ENCODE measurements at places on chromosomes 16 and 17.
A peak's percentile ranks its signal among the peaks of the same experiment; 100 is the strongest.

DNA sequence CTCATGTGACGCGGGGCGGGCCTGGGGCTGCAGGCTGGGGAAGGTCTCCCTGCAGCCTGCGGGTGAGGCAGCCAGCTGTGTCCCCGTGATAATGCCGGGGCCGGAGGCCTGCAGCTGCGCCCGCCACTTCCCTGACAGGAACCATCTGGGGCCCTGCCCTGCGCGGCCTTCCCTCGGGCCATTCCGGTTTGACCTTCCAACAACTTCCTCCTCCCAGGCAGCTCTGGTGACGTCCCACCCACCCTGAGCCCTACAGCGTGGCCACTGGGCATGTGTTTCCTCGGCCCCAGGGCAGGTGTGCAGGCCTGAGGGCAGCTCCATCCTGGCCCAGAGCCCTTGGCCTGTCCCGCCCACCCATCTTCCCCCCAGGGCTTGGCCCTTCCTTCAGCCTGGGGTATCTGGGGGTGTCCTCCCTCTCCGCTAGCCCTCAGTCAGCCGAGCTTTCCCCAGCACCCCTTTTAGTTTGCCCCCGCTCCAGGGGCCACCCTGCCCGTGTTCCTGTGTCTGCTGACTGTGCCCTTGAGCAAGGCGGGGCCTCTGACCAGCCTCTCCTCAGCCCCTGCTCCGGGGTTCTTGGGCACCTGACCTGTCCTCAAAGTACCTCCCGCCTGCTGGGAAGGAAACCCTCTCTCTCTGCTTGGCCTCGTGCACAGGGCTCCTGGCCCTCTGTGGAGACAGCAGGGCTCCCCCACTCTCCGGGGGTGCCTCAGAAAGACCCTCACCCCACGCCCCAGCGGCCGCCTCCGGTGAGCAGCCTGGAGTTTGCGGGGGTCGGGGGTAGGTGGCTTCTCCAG lies at the start of gene CBFA2T3:
TSS of gene CBFA2T3 (minus strand) at position 190 of the 794 bp plus-strand sequence. CDS start 400 bp downstream, outside the sequence.
- DNase-seq: peak; percentile 87

- DNase-seq: no peak
These were observed 35.6 kb downstream of the TENT4B start for GRCh38 chr16:50188619-50189136.

- no peak for DNase-seq
These were observed 41.3 kb upstream of the SIAH1 start for GRCh38 chr16:48426244-48427141.

GRCh38 chr16:65126845-65127624 lies 5.2 kb upstream of the CDH11 start:
- no peak for DNase-seq

DNA sequence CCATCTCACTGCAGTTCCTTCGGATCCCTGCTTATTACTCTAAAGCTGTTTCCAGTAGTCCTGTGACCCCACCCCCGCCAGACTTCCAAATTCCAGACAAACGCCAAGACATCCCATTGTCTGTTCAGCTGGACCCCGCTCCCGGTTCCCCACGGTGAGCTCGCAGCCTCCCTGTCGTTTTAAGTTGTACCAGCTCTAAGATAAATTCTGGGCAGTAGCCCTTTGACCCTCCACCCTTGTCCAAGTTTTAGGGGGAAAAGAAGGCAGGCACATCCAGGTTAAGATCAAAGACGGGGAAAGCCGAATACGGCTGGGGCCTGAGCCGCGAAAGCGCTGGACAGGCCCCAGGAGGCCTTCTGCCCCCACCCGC lies 589 bp downstream of the ARL6IP1 start:
- peak; percentile 45 for DNase-seq

DNA sequence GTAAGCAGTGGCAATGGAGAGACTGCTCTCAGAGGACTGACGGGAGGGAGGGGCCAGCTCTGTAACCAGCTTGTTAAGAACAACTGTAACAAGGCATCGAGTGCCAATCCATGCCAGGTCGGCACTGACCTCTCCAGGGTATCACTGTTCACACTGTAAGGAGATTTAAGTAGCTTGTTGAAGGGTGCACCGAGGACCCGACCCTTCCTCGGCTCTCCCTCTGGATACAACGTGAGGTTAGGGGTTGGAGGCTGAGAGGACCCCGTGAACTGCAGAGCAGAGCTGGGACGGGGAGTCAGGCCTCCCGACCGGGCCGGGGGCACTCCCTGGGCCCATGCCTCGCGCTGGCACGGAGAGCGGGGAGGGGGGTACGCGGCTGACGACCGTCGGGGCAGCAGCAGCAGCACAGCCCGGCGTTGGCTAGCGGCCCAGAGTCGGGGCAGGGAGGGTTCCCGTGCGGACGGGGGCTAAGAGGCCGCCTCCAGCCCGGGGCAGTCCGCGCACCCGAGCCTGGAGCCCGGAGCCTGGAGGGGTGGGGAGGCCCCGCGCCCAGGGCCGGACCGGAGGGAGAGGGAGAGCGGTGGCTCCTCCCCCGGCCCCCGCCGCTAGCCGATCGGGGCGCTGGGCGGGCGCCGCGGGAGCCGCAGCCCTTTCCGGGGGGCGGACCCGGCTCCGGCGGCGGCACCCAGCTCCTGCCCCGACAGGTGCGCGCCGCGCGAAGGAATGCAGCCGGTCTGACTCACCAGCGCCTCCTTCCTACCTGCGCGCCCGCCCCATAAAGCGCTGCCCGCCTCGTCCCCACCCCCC lies at the start of gene ITGB4:
TSS of gene ITGB4 (plus strand) at position 804 of the 807 bp plus-strand sequence. CDS start 3,245 bp downstream, outside the sequence.
- DNase-seq: peak; percentile 47

GRCh38 chr17:40915721-40916256 lies 21.7 kb downstream of the KRT23 start:
- DNase-seq: no peak

- no peak for DNase-seq
These were observed 3.9 kb upstream of the KRT15 start for GRCh38 chr17:41522301-41523224.

- no peak for DNase-seq
These were observed 3.0 kb downstream of the ENGASE start for GRCh38 chr17:79077587-79077986.

- DNase-seq: no peak
These were observed 629.7 kb upstream of the KIF2B start for GRCh38 chr17:53193044-53193443.

DNA sequence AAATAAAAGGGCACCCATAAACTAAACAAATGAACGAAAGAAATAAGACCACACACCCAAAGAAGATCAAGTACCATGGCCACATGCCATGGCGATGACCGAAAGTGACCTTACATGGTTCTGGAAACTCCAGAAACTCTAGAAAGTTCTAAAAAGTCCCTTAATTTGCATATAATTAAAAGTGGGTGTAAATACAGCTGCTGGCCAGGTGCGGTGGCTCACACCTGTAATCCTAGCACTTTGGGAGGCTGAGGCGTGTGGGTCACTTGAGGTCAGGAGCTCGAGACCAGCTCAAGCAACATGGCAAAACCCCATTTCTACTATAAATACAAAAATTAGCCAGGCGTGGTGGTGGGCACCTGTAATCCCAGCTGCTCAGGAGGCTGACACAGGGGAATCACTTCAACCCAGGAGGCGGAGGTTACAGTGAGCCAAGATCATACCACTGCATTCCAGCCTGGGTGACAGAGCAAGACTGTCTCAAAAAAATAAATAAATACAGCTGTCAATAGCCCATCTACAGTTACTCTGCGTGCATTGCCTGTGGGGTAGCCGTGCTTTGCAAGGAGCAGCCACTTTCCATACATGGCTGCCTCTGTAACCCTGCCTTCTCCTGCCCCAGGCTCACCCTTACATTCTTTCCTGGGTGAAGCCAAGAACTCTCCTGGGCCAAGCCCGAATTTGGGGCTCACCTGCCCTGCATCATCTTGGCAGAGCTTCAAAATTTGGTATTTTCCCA lies 7.2 kb upstream of the ZNF778 start:
- no peak for DNase-seq

DNA sequence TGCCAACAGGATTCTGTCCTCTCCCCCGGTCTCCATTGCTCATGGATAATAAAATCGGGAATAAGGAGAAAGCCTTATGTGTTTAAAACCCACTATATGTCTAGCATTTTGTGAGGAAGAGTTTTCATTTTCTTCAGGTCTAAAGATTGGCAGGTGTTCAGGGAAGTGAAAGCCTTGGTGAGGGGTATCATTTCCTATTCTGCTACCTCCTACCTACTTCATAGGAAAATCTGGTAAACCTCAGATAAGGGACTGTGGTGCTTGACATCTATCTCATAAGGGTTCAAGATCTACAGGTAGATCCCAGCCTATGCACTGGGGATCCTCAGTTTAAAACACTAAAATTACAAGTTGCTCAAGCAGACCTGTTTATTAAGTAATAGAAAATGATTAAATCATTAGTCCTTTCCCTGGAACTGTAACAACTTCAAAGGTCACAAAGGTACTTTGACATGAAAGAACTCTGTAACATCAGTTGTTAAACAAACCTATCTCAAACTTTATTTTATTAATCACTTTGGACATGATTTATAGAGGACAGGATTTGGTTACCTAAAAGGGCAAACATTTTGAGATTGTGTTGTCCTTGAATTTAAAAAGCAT lies 6.5 kb downstream of the MOSMO start:
- DNase-seq: no peak

DNA sequence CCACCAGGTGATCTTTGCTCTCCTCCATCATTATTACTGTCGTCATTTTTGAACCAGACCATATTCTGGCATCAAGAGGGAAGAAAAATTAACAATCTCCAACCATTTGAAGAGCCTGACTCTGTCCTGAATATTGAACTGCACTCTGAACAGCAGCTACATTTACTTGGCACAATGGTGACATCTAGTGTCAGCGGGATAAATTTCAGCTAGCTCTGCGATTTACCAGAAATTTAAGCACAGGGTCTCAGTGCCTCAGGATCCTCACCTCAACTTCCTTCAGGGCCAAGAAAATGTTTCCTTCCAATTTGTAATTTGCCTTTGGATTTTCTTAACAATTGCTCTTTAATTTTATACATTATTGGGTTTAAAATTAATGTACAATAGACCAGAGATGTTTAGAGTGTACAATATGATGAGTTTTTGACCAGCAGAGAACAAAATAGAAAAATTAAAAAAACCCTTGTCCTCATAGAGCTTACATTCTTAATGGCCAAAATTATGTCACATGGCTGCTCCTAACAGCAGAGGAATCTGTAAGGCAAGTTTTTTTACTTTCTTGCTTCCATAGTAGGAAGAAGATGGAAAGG lies 10.7 kb upstream of the ZNF19 start:
- DNase-seq: peak; percentile 38

DNA sequence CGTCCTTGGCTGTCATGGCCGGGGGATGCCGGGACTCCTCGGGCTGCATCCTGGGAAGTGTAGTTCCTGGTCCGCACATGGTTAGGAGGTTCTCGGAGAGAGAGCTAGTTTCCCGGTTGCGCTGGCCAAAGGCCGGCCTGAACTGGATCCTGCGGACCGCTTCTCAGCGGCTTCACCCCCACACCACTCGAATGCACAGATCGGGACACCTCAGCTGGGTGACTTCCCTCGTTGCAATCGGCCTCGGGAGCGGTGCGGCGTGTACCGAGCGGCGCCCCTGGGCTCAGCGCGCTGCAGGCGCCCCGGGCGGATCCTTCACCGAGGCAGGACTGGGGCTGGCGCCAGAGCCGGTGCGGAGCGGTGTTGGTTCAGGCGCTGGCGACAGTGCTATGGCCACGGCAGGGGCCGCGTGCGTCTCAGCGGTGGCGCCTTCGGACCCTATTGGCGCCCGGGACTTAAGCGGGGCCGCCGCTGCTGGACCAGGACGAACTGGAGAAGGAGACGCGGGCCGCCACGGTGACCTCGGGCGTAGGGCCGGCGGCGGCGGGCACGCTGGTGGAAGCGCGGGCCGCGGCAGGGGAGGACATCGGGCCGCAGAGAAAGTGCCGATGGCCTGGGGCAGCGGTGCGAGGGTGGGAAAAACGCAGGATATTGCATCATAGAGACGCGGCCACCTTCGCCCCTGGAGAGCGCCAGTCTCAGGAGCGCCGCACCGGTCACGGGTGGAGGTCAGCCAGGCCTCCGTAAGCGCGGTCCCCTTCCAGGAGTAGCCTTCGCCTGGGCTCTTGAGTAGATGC lies 11.4 kb downstream of the ZNF629 start:
- DNase-seq: peak; percentile 92

- no peak for DNase-seq
These were observed 7.8 kb downstream of the CSF3 start for GRCh38 chr17:40022961-40023541.

- DNase-seq: no peak
These were observed 25.6 kb downstream of the RAP1GAP2 start for GRCh38 chr17:2821868-2822267.

- no peak for DNase-seq
These were observed 68.4 kb upstream of the NKD1 start for GRCh38 chr16:50479771-50480170.

DNA sequence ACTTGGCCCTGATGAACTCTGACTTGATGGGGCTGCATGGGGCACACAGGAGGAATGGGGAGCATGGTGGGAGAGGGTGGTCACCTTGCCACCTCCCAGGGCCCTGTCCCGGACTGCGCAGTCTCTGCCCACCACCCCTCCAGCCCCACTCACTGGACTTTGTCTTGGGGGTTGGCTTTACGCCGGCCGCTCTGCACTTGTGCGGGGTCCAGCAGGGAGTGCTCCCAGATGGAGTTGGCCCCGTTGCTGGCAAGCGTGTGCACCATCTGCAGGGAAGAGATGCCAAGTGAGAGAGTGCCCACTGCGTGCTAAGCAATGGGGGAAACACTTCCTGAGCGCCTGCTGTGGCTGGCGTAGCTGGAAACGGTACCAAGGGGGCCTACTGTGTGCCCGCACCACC lies 6.7 kb downstream of the GIT1 start:
- DNase-seq: peak; percentile 36

DNA sequence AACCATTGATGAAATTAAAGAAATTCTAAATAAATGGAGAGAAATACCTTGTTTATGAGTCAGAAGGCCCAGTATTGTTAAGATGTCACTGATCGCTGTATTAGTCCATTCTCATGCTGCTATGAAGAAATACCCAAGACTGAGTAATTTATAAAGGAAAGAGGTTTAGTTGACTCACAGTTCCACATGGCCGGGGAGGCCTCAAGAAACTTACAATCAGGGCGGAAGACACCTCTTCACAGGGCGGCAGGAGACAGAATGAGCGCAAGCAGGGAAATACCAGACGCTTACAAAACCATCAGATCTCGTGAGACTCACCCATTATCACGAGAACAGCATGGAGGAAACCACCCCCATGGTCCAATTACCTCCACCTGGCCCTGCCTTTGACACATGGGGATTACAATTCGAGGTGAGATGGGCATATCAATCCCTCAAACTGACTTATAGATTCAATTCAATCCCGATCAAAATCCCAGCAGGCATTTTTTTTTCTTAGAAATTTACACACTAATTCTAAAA lies 157.2 kb downstream of the ENGASE start:
- DNase-seq: no peak

GRCh38 chr16:28292731-28293600 lies 641 bp downstream of the SBK1 start:
- DNase-seq: no peak

DNA sequence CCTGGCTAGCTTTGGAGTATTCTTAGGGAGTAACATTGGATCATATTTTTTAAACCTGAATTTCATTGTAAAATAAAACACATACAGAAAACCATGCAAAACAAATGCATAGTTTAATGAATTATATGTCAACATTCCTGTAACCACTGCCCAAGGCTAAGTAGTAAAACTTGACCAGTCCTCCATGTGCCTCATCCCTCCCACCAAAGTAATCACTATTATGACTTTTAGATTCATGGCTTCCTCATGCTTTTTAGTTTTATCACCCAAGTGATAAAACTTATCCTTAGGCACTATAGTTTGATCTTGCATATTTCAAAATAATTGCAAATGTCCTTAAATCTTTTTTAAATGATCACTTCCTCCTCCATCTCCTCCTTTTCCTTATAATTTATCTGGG lies 20.4 kb downstream of the PRKCA start:
- DNase-seq: no peak
